ENCODE measurements at places on chromosomes 1 and 21.

DNA sequence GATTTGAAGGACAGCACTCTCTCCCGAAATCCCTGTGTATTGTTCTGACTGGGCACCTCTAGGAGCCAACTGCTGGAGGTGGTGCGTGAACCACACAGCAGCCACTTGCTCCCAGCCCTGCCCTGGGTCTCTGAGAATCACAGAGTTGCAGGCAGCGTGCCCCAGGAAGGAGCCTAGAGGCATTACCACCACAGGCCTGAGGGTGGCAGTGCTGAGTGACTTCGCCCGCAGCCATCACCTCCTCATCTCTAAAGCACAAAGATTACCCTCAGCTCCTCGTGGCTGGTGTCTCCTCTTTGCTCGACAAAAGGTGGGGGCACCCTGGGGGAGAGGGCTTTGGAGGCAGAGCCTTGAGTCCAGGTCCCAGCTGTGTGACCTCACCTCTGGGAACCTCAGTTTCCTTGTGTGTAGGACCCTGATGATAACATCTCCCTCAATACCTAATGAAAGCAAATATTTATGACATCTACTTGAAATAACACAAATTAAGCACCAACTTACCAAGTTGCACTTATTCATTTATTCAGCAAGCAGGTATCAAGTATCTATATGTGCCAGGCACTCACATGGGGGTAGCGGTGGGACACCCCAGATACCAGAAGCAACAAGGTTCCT is 86.3 kb downstream of the VWA5B1 start:
- DNase-seq = no peak

- DNase-seq = no peak
These were observed 52.3 kb downstream of the PAPPA2 start for GRCh38 chr1:176515310-176515709.

DNA sequence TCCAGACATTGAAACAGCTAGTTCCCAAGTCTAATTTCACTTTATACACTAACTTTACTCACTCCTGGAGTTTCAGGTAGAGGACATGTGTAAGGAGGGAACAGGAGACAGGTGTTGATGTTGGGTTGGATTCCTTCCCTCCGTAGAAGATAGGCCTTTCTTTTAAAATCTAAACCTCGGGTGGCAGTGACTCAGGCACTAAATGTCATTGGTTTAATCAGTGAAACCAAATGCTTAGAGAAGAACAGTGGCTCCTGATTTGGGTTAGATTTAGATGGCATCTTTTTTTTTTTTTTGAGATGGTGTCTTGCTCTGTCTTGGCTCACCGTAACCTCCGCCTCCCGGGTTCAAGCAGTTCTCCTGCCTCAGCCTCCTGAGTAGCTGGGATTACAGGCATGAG is 7.2 kb downstream of the CAP1 start:
- DNase-seq = no peak

DNA sequence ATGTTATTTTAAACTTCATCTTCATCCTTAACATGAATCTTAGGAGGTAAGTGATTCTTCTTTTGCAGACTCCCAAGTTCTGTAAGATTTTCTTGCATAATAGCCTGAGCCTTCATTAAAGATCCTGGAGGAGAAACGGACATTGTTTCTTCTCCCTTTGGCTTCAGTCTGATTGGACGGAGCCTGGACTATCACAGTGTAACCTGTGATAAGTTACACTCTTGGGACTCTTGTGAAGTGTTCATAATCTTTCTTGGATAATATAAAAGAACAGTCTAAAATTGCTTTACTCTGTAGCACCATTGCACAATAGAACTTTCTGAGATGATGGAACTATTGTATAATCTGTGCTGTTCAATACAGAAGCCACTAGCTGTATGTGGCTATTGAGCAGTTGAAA is 244.8 kb downstream of the DNM3 start:
- DNase-seq = no peak

GRCh38 chr1:212430416-212430815 is 2.3 kb upstream of the NENF start:
- DNase-seq = no peak

DNA sequence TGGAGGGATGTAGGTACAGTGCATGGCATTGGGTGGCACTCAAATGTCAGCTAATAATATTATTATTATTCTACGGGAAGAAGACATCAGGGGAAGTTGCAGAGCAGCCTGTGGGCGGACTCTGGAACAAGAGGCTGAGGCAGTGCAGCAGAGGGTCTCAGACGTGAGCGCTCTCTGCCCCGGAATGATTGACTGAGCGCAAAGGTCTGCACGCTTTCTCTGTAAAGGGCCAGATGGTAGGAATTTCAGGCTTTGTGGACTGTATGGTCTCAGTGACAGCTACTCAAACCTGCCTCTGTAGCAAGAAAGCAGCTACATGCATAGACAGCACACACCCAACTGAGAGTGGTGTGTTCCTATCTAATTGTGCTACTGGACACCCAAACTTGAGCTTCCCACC is 29.6 kb upstream of the VPS13D start:
- no peak for DNase-seq
